AG10803 (cell line): ENCODE measurements at places on chromosomes 2 and 18.
A peak's percentile ranks its signal among the peaks of the same experiment; 100 is the strongest.

DNA sequence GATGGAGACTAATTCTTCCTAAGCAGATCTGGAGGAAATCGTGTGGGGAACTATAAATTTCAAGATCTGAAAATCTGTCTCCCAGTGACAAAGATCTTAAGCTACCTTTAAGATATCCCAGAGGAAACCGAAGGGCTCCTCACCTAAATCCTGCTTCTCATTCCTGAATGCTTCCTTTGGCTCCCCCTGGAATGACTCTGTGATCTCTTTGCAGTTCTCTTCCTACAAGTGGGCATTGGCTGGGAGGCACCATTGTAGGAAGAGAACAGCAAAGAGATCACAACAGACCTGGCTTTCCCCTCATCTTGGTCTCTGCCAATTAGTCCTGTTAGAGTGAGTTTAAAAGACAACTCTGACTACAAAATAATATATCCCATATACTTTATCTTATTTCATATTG is 70.0 kb upstream of the KCNH7 start:
- no peak for DNase-seq

- DNase-seq, result no peak
Measured at GRCh38 chr18:22180722-22181121, 11.3 kb downstream of the GATA6 start.

- no peak for DNase-seq
Measured at GRCh38 chr2:197423307-197423706, 11.5 kb downstream of the SF3B1 start.

DNA sequence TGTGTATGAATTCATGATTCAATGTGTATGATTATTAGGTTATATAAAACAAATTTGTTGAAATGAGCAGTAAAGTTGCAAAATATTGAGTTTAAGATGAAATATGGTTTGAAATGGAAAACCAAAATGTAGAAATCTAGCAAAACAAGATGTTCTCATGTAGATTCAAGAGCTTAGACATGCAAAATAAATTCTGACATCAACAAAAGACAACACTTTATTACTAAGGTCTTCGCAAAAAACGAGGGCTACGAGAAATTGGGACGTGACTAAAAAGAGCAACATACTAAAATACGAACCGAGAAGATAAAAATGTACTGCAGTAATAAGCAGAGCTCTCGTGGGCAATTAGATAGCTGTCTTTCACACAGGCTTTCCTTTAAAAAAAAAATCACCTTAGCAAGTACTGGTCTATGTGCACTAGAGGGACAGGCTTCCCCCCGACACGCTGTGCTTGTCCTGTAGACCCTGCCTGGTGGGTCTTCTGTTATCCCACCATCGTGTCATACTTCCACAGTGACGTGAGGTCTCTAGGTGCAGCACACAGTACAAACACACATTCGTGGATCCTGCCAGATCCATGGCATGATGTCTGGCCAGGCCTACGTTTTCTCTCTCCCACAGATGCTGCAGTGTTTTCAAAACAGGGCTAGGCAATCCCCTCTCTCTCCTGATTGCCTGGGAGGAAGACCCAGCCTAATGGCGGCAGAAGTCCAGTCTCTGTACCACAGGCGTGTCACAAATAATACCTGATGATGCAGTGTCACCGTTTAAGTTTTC is 240.8 kb downstream of the TCF4 start:
- no peak for DNase-seq

GRCh38 chr2:200329798-200330197 is 23.3 kb downstream of the SPATS2L start:
- no peak for DNase-seq

- no peak for DNase-seq
Measured at GRCh38 chr2:173002751-173003541, 72.7 kb upstream of the MAP3K20 start.

- peak; percentile 42 for DNase-seq
Measured at GRCh38 chr2:101699755-101700461, 2.4 kb downstream of the MAP4K4 start.

GRCh38 chr2:177715771-177716170 is 323.2 kb downstream of the AGPS start:
- DNase-seq, result no peak

DNA sequence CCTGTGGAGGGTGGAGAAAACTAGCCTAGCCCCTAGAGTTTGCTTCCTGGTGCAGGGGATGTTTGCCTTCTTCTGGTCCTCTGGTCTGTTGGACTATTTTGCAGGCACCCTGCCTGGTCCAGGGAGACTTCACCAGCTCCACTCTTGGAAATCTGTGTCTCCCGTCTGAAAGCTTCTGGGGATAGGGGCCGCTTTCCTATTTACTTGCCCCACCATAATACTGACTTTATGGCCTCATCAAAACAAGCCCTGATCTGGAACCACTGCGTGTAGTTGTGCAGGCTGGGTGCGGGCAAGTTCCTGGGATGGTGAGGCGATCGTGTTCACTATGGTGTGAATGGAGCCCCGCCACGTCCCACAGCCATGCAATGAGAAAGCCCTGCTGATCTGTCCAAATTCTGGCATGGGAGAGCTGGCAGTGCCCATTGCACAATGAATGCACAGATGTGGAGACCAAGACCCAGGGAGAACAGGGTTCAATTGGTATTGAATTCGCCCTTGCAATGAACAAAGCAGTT is 74.3 kb downstream of the DDX1 start:
- DNase-seq, result no peak

DNA sequence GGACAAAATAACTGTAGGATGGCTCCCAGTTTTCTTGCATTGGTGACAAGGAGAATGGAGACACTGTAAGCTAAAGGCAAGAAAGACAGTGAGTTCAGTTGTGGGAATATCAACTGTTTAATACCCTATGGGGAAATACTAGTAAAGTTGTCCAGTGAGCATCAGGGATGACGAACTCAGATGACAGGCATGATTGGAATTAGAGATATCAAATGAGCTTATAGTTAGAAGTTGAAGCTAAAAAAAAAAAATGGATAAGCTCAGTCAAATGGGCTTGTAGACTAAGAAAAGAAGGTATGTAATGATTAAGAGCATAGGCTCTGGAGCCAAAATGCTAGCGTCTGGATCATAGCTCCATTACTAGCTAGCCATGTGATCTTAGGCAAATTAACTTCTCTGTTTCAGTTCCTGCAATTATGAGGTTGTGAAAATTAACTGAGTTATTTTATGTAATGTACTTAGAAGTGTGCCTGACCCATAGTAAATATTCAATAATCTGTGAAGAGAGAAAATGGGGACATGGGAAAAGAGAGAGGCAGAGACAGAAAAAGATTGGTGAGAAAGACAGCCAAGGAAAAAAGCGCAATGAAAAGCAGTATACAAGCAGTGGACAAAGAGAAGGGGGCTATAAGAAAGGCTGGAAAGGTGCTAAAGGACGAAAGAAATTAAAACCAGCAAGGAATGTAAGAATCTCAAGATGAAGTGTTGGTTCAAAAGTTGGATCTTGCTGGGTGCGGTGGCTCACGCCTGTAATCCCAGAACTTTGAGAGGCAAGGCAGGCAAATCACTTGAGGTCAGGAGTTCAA is 95.7 kb upstream of the SLC39A10 start:
- DNase-seq, result peak; percentile 95
